Stimulated activated CD8-positive, alpha-beta memory T cell treated with anti-CD3 and anti-CD28 coated beads, Interleukin-15, amount 100 ng/mL, for 24 hours (primary cell): ENCODE measurements at places on chromosomes 4 and X.

- DNase-seq, result no peak
Observed at GRCh38 chr4:127685292-127685691, 44.9 kb upstream of the SLC25A31 start.

- no peak for DNase-seq
Observed at GRCh38 chr4:128256539-128256938, 31.1 kb downstream of the PGRMC2 start.

DNA sequence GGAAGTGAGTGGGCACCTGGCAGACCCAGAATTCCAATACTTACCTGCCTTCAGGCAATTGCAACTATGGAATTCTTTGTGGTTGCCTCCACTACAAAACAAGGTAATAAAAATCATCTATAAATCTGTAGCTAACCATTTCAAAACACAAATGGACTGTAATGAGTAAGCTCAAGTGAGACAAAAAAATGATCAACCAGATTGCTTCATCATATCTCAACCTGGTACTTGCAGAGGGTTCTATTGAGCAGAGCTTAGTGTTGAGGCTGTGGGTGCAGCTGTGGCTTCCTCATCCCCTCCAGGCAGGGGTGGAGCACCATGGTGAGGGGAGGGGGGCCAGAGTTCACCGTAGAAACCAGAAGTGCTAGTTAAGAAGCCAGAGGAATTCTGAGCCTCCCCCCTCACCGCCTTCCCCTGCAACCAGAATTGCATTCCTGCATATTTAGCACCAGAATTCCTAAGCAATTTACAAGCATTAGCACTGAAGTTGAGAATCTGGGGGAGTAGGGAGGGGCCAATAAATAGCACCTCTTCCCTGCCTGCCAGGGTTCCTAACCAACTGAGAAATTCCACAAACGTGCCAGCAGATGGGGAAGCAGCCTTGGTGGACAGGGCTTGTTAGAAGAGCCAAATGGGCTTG is 11.5 kb downstream of the CTAG1A start:
- DNase-seq, result no peak

DNA sequence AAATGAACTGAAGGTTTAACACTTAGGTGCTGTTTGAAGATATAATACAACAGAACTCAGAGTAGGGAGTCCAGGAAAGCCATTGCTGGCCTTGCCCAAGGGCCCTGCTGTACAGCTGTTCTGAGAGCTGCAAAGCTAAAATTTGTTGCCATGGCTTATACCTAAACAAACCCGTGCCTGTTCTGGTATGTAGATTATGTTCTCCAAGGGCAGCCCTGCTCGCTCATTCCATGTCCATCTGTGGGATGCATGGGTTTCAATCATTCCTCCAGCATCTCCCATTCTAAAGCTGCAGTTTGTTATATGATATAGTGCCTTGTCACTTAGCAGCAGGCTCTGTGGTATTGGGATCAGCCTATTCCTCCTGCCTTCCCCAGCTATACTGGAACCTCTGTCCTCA is 80.8 kb upstream of the BMPR1B start:
- no peak for DNase-seq

GRCh38 chr4:69823481-69824186 is 36.3 kb downstream of the SULT1E1 start:
- DNase-seq, result no peak

DNA sequence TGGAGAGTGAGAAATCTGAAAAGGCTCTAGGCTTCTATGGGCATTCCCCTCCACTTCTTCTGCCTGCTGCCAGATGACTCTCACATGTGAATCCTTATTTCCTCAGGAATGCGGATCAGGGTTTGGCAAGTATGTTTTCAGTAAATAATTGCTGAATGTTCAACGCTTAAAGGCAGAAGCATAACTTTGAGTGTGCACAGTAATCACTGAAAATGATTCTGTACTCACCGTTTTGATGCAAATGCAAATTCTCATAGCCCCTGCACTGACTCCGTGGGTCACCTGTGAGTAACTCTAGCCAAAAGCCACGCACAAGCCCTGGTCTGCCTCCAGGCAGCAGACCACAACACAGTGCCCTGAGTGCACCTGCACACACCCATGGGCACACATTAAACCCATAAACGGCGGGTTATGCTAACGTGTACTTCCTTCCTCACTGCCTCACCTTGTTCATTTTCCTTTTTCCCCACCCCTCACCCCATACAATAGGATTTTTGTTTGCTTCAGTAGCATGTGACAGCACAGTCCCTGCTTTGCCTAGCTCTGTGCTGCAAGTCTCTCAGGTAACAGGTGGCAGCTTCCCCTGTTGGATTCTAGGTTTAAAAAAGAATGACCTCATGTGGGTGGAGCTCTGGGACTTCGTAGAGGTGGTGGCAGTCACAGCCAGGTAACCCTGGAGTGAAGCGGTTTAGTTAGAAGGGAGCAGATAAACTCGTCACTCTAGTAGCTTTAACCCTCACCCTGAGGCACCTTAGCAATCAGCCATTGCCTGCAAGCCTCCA is at the start of gene ARHGEF38:
TSS of gene ARHGEF38 (plus strand) at position 656 of the 782 bp plus-strand sequence. CDS start 146 bp downstream, outside the sequence.
- no peak for DNase-seq

- no peak for DNase-seq
Observed at GRCh38 chr4:126209147-126209546, 894.4 kb downstream of the FAT4 start.

DNA sequence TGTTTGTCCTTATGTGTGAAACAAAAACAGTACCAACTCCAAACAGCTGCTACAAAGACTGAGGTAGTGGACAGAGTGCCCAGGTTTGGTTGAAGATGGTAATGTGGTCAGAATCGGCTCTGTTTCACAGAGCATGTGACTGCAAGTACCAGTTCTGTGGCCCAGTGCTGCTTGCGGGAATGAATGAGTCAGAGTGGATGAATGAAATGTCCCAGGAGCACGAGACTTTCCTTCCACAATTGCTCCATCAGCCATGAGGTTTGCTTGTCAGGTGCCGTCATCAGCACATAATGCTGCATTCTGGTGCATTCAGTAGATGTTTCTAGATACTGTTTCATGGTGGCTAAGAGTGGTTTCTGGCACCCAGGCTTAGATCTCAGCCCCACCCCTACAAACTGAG is 84.2 kb downstream of the GPR143 start:
- DNase-seq, result no peak

GRCh38 chr4:118883861-118884260 is 4.8 kb upstream of the SYNPO2 start:
- DNase-seq, result no peak

GRCh38 chrX:1492421-1493012 is 39.8 kb upstream of the ASMTL start:
- DNase-seq, result no peak

- DNase-seq, result no peak
Observed at GRCh38 chrX:128012015-128012414, 40.2 kb downstream of the ACTRT1 start.

DNA sequence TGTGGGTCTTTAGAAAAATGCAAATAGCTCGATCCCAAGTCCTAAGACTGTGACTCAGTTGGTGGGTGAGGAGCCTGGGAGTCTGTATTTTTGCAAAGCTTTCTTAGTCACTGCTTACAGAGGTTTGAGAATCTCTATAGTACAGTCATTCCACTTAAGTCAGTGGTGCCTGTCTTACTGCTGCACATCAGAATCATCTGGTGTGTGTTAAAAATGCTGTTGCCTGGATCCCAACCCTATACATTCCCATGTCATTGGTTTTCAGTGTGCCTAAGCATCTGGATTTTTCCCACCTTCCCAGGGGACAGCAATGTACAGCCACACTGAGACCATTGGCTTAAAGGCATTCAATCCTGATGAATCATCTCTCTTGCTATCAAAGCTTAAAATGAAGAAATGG is 21.0 kb upstream of the GEMIN8 start:
- no peak for DNase-seq

DNA sequence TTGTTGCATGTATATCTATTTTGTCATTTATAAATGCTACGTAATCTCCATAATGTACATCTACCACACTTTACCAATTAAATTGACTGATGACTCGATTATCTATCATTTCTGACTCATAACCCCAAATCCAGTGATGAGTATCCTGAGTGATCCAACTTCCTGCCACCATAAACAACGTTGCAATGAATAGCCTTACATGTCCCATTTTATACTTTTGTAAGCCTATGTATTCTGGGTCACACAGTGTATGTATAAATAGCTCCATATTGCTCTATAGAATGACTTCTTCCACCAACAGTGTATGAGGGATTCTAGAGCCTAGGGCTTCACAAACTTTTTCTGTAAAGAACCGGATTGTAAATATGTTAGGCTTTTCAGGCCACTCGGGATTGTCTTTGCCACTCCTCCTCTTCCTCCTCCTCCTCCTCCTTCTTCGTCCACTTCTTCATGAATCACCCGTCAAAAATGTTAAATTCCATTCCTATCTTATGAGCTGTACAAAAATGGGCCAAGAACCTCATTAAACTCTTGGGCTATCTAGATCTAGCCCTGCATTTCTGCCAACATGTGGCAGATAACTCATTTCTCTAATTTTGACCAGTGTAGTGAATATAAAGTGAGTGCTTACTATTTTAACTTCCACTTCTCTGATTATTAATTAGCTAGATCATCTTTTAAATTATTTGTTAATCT is 672.2 kb upstream of the AMOT start:
- DNase-seq, result no peak

- no peak for DNase-seq
Observed at GRCh38 chrX:24023972-24024669, 2.9 kb downstream of the KLHL15 start.
